Adrenal gland (tissue), 19 donors: ENCODE measurements at places on chromosomes 2 and 18. TPM values are rescaled to one million over a fixed set of nuclear protein-coding genes. Genes with fewer than 3 reads are reported as not detected.

CLEC4F gene
- 0.32 TPM for polyA plus RNA-seq

- DNase-seq = no peak
Measured at GRCh38 chr2:220277445-220277975, 650.1 kb downstream of the SLC4A3 start.

DNA sequence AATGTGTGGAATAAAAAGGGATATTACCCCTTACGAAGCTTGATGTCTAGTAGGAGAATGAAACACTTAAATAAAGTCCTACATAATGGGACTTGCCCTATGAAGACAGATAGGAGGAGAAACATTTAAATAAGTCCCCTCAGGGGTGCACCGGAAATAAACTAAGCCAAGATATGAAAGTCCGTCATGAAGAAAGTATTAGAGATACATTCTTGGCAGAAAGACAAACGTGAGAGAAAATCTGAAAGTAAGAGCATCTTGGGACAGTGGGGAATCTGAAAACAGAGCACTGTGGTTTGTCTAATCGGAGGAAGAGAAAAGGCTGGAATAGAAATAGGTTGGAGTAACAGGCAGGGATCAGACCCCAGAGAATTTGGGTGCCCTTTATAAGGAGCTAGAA is 516.9 kb upstream of the DSEL start:
- DNase-seq = no peak

GRCh38 chr2:26316041-26316440 is 29.9 kb upstream of the SELENOI start:
- DNase-seq = no peak

DNA sequence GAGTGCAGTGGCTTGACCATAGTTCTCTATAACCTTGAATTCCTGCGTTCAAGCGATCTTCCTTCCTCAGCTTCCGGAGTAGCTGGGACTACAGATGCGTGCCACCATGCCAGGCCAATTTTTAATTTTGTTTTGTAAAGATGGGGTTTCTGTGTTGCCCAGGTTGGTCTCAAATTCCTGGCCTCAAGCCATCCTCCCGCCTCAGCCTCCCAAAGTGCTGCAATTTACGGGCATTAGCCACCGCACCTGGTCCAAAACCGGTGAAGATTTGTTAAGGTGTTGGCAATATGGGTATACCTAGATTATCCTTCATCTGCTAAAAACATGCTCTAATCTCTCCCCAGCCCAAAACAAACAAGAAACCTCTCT is 1.3 kb upstream of the EIF2AK3 start:
- peak; percentile 16 for DNase-seq

DNA sequence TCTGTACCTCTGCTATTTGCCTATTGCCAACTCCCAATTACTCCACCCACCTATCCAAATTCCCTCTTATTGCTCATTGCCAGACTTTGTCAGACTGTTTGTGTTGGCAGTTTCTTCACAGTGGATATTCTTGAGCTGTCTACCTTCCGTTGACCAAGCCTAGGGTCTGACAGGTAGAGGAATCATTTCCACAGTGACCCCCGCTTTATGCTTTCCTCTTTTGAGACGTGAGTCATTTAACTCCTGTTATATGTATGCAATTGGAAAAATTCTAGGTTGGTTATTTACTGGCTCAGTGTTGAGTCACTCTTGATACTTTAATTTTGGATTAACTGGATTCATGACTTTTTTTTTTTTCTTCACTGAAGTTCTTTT is 187.7 kb downstream of the IRS1 start:
- DNase-seq = no peak
